Activated B cell treated with CpG ODN at 0.5 μM for 24 hours (primary cell): ENCODE measurements at places on chromosomes 1 and 21. TPM values are rescaled to one million over a fixed set of nuclear protein-coding genes. Genes with fewer than 3 reads are reported as not detected.

KISS1 gene
- total RNA-seq: not detected in 2 replicates

PTGER3 gene
- 0.22 TPM in 1 of 2 replicates, not detected in the other for total RNA-seq

AK5 gene
- total RNA-seq: not detected in 2 replicates

GRCh38 chr1:154741327-154741726 is 128.8 kb downstream of the KCNN3 start:
- no peaks in the 10 kb centered on the region for H3K4me1 ChIP-seq
- no peak overlapping the region for H3K27ac ChIP-seq
- no peaks in the 10 kb centered on the region for H3K36me3 ChIP-seq
- DNase-seq: no peak
- H3K4me3 ChIP-seq: no peak overlapping the region

GRCh38 chr1:171753182-171753581 is 11.3 kb upstream of the VAMP4 start:
- peaks cover 10% of the 10 kb centered on the region for H3K27me3 ChIP-seq
- no peak for DNase-seq
- H3K4me1 ChIP-seq: no peaks in the 10 kb centered on the region
- H3K4me3 ChIP-seq: no peak overlapping the region
- H3K36me3 ChIP-seq: no peaks in the 10 kb centered on the region

DNA sequence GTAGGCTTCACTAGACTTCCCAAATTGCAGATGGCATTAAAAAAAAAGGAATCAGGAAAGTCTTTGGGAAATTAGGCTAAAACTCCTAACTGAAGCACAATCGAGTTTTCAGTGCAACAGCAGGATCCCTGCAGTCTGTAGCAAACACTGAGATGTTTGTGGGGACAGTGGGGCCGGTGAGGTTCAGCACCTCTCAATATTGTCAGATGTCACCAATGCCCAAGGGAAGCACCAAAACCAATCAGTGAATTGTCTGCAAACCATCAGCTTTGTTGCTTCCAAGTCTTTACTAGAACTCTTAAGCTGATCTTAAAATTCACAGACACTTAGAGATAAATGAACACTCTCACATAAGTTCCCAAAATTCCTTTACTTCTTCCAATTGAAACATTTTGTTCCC is 2.6 kb downstream of the ERG start:
- no peaks in the 10 kb centered on the region for H3K36me3 ChIP-seq
- DNase-seq: no peak
- no peaks in the 10 kb centered on the region for H3K4me1 ChIP-seq
- H3K4me3 ChIP-seq: no peak overlapping the region

GRCh38 chr1:44467566-44467965 is 62.5 kb downstream of the RNF220 start:
- H3K27ac ChIP-seq: no peak overlapping the region
- peaks cover 3% of the 10 kb centered on the region for H3K4me1 ChIP-seq
- H3K27me3 ChIP-seq: peaks cover 21% of the 10 kb centered on the region
- no peaks in the 10 kb centered on the region for H3K36me3 ChIP-seq

- H3K27ac ChIP-seq: no peak overlapping the region
- no peak for DNase-seq
- no peaks in the 10 kb centered on the region for H3K36me3 ChIP-seq
Observed at GRCh38 chr1:7670334-7671145, 100.6 kb upstream of the VAMP3 start.

- H3K4me1 ChIP-seq: peaks cover 54% of the 10 kb centered on the region
- H3K4me3 ChIP-seq: peak overlapping the region; percentile 3
- H3K36me3 ChIP-seq: no peaks in the 10 kb centered on the region
- H3K27me3 ChIP-seq: no peaks in the 10 kb centered on the region
Observed at GRCh38 chr1:89606227-89606980, 26.5 kb upstream of the LRRC8C start.

DNA sequence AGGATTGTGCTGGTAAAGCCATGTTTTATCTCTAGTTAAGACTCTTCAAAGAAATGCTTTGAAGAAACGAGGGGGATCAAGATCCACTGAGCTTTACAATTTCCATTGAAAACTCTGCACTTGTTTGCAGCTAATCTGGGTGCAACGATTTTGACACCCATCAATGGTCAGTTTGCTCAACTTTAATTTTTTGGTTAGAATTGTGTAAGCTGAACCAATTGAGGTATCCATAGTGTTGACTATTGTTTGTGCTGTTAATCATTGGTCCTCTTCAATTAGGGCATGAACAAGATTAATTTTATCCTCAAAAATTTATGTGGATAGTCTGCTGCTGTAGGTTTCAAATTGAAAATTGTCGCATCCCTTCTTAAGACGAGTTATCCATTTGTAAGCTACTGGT is 17.7 kb upstream of the PLXNA2 start:
- DNase-seq: no peak
- H3K36me3 ChIP-seq: no peaks in the 10 kb centered on the region
- H3K27ac ChIP-seq: no peak overlapping the region
- H3K4me3 ChIP-seq: no peak overlapping the region
- H3K27me3 ChIP-seq: peaks cover 22% of the 10 kb centered on the region

GRCh38 chr1:182083851-182084486 is 22.5 kb upstream of the ZNF648 start:
- no peak overlapping the region for H3K4me3 ChIP-seq
- H3K27me3 ChIP-seq: no peaks in the 10 kb centered on the region
- H3K27ac ChIP-seq: no peak overlapping the region
- no peak for DNase-seq
- no peaks in the 10 kb centered on the region for H3K36me3 ChIP-seq
